Stimulated activated CD4-positive, alpha-beta T cell treated with anti-CD3 and anti-CD28 coated beads, Interleukin-2, amount 100 ng/mL, for 24 hours (primary cell): ENCODE measurements at places on chromosomes 12 and 14.

DNA sequence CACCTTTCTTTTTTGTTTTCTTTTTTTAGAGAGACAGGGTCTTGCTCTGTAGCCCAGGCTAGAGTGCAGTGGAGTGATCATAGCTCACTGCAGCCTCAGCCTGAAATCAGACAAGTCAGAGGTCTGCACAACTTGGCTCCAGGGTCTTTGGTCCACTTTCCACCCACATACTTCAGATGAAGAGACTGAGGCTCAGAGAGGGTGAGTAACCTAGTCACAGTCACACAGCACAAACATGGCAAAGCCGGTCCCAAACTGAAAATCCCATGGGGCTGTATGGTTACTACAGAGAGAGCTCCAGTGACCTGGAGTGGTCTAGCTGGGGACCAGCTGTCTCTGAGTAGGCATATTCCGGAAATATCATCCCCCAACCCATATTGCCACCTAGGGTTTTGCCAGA is 19.2 kb downstream of the LHX5 start:
- no peak for DNase-seq

DNA sequence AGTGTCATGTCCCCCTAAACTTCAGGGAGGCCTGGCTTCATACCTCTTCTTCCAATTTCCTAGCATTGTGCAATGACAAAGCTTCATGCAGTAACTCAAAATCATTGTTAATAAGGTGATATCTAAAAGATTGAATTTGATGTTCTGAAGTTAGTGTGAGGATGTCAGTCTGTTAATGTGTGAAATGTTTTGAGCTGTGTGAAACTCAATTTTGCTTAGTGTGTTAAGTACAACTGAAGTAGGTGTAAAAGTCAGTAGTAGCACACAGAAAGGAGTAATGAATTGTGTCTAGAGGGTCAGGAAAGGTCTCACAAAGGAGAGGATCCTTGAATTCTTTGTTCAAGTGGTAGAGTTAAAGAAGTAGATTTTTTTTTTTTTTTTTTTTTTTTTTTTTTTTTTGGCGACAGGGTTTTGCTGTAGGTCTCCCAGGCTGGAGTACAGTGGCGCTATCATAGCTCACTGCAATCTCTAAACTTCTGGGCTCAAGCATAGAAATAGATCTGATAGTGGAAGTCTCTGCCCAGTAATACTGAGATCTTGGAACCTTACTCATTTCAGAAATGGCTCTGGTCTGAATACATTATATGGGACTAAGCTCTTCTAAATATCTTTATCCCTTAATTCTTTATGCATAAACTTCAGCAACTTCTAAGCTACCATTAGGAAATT is 63.9 kb downstream of the FUT8 start:
- DNase-seq: no peak

GRCh38 chr14:75911883-75912282 is 69.9 kb downstream of the TGFB3 start:
- DNase-seq: no peak

GRCh38 chr14:37590428-37591139 is 4.5 kb downstream of the FOXA1 start:
- no peak for DNase-seq

DNA sequence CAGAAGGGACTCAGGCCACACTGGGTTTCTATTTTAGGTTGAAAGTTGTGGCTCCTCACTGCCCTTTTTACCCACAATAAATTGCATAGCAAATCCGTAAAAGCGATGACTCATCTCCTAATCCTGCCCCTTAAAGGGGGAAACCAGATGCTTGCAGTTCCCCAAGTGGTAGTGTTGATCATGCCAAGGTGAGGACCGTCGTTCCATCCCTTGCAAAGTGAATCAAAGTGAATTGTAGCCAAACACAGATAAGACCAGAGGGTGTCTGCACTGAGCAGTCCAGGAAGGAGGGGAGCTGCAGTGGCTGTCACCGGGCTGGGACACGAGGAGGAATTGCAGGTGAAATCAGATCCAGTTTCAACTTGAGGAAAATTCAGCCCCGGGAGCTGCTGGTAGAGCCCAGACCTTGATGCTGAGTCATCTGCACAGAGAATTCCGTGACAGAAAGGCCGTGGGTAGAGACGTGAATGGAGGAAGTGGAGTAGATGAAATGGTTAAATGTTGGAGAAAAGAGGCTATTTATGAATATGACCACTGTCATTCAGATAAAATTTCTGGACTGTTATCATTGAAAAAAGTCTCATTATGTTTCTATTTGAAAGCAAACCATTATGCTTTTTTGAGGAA is 44.2 kb upstream of the MMP17 start:
- DNase-seq: no peak

DNA sequence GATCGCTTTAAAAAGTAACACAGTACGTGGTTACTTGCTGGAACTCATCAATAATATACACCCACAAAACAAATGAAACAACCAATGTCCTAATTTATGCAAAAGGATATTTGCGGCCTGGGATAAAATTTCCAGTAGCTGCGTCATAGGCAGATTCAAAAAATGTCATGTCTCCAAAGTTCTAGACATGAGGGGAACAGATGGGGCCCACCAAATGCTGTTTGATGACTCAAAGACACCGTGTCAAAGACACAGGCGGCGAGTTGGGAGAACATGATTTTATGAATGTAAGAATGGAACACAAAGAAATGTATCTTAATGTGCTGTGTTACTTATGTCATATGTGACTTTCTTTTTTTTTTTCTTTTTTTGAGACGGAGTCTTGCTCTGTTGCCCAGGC is 34.3 kb upstream of the NCOR2 start:
- no peak for DNase-seq

GRCh38 chr12:84619053-84619571 is 293.5 kb downstream of the SLC6A15 start:
- no peak for DNase-seq
